ENCODE measurements at places on chromosomes 16 and 17.

- no peak for DNase-seq
Observed at GRCh38 chr16:66901626-66902025, 17.1 kb downstream of the CDH16 start.

GRCh38 chr16:84260766-84261554 lies 21.1 kb upstream of the KCNG4 start:
- DNase-seq: no peak

- no peak for DNase-seq
Observed at GRCh38 chr16:24255456-24256371, at the start of gene CACNG3. Gene CACNG3, plus strand, starts transcription at chr16:24256335. Its CDS starts 420 bp downstream, at chr16:24256755.

- no peak for DNase-seq
Observed at GRCh38 chr16:51181503-51181811, 30.4 kb upstream of the SALL1 start.

GRCh38 chr17:14903854-14904253 lies 361.3 kb downstream of the PMP22 start:
- no peak for DNase-seq

DNA sequence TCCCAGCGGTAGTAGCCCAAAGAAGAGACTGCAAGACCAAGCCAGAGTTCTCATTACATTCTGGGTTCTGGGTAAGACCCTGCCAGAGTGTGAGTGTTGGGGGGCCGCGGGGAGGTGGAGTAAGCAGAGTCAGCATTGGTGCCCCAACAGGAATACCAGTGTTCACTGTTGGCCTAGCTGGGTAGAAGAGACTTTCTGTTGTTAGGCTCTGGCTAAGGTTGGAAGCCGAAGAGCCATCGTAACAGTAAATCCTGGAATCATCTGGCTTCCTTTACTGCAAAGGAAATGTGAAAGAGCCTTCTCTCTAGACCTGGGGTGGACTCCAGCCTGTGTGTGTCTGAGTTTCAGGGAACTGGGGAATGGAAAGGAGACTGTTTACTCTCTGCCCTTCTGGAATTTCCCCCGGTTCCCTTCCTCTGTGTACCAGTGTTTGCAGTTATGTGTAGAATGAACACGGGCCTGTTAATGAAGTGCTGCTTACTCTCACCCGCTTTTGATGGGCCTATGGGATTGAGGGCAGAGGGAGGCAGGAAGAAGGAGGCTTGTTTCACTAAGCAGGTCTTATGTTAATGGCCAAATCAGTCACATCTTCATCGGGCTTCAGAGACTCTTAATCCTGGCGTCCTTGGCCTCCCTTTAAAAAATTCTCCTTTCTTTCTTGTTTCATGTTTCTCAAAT lies 68.5 kb downstream of the WWP2 start:
- no peak for DNase-seq

DNA sequence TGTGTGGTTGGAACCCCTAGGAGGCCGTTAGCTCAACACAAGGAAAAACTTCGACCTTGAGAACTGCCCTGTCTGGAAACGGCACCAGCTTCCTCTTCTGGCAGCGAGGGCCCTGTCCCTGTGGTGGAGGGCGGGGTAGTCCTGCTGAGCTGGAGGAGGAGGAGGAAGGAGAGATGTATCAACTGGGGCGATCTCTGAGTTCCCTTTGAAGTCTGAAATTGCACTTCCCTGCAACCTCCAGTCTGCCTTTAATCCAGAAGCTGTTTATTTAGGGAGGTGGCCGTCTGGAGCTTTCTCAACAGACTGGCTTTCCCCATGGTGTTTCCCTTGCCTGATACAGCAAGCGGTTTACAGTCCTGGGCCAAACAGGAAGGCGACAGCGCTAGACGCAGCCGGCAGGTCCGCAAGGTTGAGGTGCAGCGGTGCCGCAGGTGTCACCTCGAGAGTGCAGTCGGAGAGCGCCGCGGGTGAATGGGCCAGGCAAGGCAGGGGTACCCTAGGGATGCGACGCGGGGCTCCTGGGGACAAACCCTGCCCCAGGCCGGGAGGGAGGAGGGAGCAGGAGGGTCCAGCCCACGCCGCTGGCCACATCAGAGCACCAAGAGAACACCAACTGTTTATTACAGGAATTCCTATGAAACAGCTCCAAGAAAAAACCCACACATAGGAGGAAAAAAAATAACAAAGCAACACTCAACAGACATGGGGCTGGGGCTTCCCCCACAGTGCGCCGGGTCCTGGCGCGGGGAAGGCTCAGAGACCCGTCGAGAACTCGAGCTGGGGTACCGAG lies 11.4 kb upstream of the MRPS23 start:
- DNase-seq: no peak

GRCh38 chr16:53989597-53989996 lies 285.6 kb downstream of the FTO start:
- no peak for DNase-seq

DNA sequence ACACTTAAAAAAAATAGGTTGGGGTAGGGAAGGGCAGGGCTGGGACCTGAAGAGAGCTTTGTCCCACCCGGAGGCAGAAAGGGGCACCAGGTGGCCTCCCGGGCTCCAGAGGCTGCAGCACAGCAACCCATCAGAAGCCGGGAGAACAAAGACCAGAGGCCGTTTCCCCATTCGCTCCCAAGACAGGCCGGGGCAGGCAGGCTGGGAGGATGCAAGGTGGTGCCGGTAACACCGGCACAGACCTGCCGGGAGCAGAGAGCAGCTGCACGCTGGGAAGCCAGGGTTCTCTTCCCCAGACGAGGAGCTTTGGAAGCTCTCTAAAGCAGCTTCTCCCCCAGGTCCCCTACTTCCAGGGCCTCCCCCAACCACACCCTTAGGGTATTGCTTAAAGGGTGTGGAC lies 5.6 kb downstream of the PPL start:
- no peak for DNase-seq

GRCh38 chr17:45132320-45132571 lies at the start of gene PLCD3:
Gene PLCD3, minus strand, starts transcription at chr17:45132515. Its CDS starts 105 bp downstream, at chr17:45132410.
- no peak for DNase-seq

GRCh38 chr17:3276126-3276525 lies 22.0 kb downstream of the OR3A1 start:
- DNase-seq: no peak

- DNase-seq: no peak
Observed at GRCh38 chr17:5211458-5211857, 19.8 kb upstream of the ZNF594 start.

- no peak for DNase-seq
Observed at GRCh38 chr16:66720766-66721165, 24.2 kb upstream of the CMTM4 start.

DNA sequence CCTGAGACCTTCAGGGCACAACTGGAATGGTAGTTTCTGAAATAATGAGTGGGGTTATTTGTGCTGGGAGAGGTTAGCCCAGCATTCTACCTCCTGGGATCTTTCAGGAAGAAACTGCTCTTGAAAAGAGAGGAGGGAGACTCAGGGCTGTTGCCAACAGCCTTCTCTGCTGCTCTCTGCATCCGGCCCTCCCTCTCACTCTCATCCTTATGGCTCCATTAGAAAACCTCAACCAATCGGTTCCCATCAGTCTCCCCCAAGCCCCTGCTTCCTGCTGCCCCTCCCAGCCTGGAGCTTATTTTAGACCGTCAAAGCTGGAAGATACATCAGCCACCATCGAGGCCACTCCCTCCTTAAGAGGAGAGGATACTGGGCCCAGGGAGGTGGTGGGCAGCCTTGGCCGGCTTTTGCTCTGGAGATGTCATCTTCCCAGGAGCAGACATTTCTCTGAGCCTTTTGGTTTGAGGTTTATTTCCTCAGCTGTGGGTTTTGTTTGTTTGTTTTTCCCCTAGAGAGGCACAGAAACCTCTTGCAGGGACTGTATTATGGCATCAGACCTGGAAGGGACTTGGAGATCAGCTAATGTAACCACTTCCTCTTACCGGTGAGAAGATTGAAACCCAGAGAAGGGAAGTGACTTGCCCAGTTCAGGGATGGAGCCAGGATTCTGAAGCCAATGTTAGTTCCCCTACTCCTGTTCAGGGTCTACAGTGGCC lies 2.7 kb downstream of the MPRIP start:
- peak; percentile 87 for DNase-seq

GRCh38 chr17:2243953-2244352 lies 59.6 kb downstream of the SMG6 start:
- no peak for DNase-seq

DNA sequence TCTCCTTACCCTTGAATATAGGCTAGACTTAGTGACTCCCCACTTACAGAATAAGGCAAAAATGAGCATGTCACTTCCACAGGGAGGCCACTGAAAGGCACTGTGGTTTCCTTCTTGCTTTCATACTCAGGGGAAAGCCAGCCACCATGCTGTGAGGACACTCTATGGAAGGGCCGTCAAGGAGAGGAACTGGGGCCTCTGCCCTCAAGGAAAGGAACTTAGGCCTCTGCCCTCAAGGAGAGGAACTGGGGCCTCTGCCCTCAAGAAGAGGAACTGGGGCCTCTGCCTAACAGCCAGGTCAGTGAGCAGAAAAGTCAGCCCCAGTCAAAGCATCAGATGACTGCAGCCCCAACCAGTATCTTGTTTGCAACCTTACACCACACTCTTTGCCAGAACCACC lies 30.1 kb downstream of the VPS35 start:
- DNase-seq: no peak

DNA sequence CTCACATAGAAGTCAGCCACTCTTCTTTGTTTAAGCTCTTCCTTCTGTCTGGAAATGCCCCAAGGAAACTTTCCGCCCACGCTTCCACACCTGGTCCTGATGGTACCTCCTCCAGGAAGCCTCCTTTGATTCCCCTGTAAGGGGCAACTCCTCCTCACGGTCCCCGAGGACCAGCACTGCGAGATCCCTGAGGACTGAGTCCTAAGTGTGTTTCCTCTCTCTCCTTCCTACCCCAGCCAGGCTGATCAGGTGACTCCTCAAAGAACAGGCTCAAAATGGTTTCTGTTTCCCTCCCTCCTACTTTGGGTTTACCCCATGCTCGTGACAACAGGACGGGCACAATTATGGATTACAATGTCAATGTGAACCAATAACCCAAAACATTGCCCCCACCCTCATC lies 63.0 kb upstream of the MED9 start:
- no peak for DNase-seq

DNA sequence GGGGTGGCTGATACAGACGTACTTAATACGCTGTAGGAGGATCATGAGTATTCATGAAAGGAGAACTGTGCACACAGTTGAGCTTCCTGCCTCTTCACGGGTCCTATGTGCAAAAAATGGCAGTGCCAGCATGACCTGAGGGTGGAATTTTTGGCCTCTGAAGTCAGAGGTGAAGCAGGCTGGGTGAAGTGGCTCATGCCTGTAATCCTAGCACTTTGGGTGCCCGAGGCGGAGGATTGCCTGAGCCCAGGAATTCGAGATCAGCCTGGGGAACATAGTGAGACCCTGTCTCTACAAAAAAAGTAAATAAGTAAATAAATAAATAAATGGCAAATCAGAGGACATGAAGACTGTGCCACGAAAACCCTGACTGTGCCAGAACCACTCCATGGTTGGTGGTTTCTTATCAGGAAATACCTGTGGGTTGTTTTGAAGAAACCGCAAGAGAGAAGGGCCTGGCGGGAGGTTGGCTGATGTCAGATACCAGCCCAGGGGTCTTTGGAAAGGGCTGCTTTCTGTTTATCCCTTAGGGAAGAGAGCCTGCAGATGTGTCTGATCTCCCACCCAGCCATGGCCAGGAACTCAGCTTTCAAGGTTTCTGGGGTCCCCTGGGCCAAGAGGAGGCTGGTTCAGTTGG lies 3.4 kb downstream of the ASPSCR1 start:
- DNase-seq: no peak

- no peak for DNase-seq
Observed at GRCh38 chr16:7182510-7183109, 150.0 kb upstream of the RBFOX1 start.

GRCh38 chr17:60392845-60393702 lies 1.1 kb upstream of the USP32 start:
- peak; percentile 57 for DNase-seq

DNA sequence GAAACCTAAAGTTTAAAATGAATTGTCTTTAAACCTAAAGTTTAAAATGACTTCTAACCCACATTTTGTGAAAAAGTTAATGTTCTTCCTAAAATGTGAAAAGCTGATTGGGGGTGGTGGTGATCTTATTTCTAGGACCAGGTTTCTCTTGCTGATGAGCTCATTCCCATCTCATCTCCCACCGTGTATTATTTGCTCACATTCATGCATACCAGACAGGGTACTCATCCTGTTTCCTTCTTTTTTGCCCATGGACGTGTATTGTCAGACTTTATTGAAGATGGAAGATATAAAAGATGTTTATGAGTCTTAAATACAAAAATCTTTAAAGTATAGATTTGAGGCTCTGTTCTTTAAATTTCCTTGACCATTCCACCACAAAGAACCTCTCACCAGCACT lies 70.1 kb upstream of the MPHOSPH6 start:
- DNase-seq: no peak

DNA sequence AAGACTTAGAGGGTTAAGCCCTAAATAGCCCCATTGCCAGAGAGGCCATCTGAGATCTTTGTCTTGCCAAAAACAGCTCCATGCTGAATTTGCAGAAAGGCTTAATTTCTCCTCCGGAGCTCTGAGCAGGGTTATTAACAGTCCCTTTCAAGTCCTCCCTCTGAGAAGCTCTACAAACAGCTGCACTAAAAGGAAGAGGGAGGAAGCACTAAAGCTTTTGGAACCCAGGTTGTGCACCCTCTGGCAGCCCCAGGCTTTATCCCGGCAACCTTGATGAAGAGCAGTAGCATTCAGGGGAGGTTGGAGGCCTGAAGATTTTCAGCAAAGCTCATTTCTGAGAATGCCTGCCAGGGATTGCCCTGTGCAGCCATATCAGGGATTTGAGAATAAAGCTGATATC lies 554.7 kb downstream of the RBFOX1 start:
- DNase-seq: no peak

DNA sequence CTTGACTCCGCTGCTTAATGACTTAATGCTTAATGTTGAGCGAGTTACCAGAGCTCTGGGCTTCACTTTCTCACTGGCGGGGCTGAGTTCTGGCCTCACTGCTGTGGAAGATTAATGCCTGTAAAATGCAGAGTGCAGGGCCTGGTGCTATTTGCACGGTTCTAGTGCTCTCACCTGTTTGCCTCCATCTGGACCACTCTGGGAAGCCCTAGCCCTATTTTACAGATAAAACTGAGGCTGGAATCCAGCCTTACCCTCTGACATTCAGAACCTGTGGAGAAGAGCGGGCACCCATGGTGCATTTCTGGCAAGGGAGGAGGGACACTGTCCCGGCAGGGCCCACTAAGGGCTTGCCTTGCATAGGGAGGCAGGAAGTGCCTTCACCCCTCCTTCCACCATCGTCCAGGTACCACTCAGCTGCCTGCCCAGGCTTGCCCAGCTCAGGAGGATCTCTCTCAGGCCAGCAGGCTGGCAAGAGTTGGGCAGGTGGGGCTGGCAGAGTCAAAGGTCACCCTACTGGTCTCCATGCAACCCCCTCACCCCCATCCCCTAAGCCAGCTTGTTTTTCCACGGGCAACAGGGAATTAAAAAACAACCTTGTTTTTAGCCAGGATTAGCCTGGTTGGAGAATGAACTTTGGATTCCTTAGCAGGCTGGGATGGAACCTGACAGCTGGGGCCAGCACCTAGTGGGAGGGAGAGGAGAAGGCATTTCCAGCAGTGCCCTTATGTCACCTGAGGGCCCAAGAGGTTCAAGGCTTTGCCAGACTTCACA lies 4.1 kb upstream of the UBALD1 start:
- no peak for DNase-seq

All from SHP77 (cell line).